Fibroblast of skin of scalp (primary cell): ENCODE measurements at places on chromosomes 4 and X.
A peak's percentile ranks its signal among the peaks of the same experiment; 100 is the strongest.

DNA sequence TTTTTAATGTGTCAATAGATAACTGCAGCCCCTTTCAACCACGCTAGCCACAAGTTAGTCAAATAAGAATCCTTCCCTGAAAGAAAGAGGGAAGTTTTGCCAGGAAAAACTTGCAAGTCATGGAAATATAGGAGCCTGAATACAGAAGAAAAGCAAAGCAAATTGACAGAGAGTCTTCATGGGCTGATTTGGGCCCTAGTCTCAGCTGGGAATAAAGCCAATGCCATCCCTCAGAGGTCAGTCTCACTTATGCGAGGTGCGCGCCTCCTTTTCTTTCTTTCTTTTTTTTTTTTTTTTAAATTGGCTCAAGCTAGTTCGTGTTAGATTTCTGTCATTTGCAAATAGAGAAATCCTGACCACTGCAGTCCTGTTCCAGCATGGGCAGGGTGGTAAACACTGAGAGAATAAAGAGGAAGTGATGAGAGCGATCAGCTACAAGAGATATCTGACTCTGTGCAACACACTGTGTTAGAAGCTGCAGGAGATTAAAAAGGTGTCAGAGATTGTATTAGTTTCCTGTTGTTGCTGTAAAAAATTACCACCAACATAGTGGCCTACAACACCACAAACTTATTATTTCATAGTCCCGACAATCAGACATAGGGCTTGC is 299.7 kb downstream of the LDB2 start:
- no peak for DNase-seq

DNA sequence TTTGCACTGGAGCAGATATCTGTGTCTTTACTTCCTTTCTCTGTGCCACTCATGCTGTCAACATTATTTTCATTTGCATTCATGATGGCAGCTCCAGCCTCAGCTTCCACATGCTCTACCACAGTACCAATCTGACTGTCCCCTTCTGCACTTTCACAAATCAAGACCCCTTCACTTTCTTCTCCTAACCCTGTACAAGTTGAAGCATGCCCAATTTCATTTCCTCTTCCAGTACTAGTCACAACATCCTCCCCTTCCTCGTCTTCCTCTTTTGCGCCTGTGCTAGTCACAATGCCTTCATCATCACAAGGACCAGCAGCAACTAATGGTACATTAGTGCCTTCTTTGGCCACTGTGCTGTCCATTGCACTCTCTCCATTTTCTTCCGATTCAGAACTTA is 26.5 kb downstream of the BOD1L1 start:
- DNase-seq = no peak

GRCh38 chr4:128844931-128845330 is 35.4 kb downstream of the JADE1 start:
- no peak for DNase-seq

GRCh38 chrX:67094061-67094460 is 449.8 kb upstream of the AR start:
- DNase-seq = no peak

DNA sequence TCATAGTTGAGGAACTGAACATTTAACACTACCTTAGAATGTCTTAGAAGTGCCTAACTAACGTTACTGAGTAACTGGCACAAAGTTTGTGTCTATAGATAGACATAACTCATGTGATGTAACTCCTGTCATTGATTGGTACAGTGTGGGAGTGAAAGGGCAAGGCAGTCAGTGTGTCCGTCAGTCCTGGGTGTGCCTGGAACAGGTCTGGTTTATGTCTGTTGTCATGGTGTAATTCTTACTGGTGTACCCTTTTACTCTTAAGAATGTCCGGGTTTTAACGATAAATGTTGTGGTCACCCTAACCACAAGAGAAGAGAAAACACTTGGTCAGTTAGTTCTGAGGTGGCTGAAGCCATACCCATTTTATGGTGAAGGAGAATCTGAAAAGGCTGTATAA is 93.1 kb upstream of the ESX1 start:
- no peak for DNase-seq

DNA sequence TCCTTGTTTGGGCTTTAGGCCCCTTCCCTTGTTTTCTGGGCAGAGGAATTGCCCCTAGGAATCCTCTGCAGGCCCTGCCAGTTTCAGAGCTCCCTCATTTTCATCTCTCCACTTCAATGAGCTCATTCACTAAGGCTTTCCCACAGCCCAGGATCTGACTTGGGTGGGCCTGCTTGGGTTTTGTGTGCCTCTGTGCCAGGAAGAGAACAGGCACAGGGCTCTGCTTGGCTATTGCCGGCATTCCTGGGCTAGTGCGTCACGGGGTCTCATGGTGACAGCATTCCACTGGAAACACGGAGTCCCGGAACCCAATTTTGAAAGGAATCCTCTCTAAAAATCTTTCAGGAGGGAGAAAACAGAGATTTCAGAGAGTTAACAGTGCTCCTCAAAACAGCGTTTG is 150.5 kb downstream of the VCX3A start:
- no peak for DNase-seq

GRCh38 chr4:152454398-152455011 is 81.4 kb downstream of the FBXW7 start:
- DNase-seq = peak; percentile 33

DNA sequence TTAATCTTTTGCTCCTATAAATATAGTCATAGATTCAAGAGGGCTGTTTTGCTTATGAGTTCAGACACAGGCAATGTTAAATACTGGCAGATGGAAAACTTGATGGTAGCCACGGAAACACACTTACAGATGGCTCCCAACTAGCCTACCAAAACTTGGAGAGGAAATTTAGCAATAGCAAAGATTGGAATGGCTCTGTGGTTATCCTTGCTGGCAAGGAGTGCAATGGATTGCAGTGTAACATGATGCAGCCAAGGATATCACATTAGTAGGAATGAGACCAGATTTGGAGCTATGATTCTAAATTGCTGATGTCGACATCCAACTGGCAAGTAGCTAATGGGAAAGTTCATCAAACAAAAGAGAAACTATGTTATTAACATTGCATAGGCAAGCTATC is 791.0 kb upstream of the DIAPH2 start:
- DNase-seq = peak; percentile 0

DNA sequence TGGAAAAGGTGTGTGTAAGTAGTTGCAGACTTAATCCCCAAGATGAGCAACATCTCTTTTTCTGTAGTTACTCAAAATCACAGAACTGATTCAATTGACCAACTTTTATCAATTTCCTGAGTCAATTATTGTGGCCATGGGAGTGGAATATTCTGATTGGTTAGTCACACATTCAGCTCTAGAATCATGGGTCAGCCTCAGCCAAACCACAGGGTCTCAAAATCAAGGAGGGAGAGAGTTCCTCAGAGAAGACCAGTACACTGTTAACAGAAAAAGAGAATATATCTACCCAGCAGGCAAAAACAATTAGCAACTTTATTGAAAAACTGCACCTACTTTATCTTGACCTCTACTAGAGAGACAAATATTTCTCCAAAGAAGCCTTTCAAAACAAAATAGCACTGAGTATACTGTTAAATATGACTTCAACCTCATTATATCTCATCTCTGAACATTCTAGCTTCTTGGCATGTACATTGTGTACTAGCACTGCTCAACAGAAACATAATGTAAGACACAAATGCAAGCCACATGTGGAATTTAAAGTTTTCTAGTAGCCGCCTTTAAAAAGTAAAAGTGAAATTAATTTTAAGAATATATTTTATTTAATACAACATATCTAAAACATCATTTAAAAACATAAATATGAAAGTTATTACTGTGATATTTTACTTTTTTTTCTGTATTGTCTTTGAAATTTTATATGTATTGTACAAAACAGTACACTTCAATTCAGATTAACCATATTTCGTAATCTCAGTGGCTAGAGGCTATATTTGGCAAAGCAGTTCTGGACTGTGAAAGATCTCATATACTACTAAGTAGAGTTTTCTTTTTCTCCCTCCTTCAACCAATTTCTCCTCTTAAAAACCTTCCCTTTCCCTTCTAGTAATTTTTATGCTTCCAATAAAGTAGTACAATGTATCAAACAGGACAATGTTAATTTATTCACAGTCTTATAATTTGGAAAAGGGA is 11.8 kb upstream of the LCORL start:
- DNase-seq = no peak

- no peak for DNase-seq
Observed at GRCh38 chrX:73215246-73215645, 595 bp upstream of the NAP1L2 start.

DNA sequence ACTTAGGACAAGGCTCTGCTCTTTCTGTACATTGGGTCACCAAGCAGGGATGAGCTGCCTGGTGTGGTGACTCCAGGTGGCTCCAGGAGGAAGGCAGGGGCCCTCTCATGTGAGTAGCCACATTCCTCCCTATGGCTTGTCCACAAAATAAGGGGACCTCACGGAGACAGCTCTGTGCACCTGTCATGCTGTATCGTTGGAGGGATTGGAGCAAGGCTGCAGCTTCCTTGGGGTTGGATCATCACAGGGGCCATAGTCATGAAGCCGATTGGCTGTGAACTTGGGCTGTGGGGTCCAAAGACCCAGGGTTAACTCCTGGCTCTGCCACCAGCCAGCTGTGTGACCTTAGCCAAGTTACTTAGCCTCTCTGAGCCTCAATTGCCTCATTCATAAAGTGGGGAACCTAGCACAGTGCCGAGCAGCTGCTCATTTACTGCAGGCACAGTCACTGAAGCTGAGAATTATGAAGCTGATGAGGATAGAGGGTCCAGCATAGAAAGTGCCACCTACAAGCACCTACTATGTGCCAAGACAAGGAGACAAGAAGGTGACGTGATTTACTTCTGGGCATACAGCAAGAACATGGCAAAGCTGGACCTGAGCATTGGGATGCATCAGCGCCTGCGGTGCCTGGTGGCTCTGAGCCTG is 11.8 kb upstream of the KIAA0232 start:
- DNase-seq = no peak

DNA sequence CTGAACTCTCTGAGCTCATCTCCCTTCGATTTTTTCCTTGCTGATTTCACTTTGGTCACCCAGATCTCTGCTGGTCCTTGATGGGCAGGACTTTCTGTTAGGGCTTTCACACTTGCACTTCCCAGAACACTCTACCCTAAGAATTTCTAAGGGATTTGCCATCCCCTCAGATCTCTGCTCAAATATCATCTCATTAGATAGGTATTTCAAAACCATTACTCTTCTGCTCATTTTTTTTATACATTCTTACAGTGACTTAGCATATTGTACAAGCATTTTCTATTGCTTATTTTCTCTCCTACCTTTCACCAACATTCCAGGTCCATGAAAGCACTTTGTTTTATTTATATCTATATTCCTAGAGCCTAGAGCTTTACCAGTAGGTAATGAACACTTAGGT is 913.3 kb downstream of the PDHA2 start:
- no peak for DNase-seq

GRCh38 chrX:48083706-48084105 is 12.3 kb upstream of the ZNF630 start:
- no peak for DNase-seq

DNA sequence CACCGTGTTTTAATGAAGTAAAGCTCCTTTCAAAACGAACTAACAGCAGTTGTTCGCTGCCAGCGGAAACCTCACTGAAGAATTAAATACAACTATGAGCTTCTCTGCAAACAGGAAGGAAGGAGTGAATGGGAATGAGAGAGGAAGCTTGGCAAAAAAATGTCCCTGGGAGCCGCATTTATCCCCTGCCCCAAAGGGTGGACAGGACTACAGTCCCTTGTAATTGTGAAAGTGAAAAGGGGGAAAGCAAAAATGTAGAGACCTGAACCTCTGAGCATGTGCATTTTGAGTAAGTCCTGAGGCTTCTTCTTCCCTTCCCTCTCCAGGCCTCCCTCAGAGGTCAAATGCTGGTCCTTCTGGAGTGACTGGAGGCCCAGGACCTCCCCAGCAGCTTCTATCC is 53.8 kb upstream of the BMP2K start:
- no peak for DNase-seq

DNA sequence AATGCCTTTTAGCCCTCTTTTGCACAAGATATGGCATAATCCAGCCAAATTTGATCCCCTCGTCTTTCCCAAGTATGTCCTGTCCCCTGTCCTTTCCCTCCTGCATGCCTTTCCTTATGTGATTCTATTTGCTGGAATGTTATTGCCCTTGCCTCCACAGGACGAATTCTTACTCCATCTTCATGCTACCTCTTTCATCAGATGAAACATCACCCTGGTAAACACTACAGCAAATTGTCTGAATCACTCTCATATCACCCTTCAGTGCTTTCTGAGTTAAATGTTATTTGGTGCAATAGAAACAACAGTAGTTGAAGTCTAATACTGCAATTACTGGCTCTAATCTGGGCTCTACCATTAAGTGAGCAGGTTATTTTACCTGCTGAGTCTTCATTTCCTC is 52.2 kb upstream of the FAT1 start:
- no peak for DNase-seq

GRCh38 chr4:55409468-55410171 is 13.9 kb downstream of the TMEM165 start:
- peak; percentile 85 for DNase-seq

DNA sequence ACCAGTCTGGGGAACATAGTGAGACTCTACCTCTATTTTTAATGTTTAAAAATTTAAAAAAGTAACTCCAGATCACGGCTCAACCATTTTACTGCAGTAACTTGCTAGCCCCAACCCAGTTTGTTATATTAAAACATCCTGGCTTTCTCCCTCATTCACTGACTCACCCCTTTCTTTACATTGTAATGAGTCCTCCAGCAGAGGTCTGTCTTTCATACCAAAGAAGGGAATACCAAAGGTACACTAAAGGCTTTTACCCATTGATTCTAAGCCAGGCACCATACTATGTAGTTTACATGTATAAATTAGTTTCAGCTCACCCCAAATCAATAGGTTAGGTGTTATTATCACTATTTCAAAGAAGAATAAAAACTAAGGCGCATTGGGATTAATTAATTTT is 286.9 kb downstream of the PACRGL start:
- no peak for DNase-seq

DNA sequence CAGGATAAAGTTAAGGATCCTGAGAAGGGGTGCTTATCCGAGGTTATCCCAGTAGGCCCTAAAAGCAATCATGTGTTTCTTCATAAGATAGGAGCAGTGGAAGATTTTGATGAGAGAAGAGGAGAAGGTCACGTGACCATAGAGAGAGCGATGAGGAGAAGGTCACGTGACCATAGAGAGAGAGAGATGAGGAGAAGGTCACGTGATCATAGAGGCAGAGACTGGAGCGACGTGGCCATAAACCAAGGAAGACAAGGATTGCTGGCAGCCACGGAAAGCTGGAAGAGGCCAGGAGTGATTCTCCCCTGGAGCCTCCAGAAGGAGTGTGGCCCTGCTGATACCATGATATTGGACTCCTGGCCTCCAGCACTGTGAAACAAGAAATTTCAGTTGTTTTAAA is 38.4 kb upstream of the ZNF518B start:
- DNase-seq = no peak
